ENCODE measurements at places on chromosomes 1 and 21.

- no peak for DNase-seq
These were observed 11.0 kb downstream of the PMVK start for GRCh38 chr1:154925335-154926170.

GRCh38 chr1:18394563-18395156, 86.1 kb upstream of the KLHDC7A start:
- DNase-seq = no peak

- peak; percentile 22 for DNase-seq
These were observed 48.0 kb upstream of the ZC3H11B start for GRCh38 chr1:219660666-219661463.

GRCh38 chr1:248751142-248751541, 4.4 kb downstream of the LYPD8 start:
- DNase-seq = no peak

DNA sequence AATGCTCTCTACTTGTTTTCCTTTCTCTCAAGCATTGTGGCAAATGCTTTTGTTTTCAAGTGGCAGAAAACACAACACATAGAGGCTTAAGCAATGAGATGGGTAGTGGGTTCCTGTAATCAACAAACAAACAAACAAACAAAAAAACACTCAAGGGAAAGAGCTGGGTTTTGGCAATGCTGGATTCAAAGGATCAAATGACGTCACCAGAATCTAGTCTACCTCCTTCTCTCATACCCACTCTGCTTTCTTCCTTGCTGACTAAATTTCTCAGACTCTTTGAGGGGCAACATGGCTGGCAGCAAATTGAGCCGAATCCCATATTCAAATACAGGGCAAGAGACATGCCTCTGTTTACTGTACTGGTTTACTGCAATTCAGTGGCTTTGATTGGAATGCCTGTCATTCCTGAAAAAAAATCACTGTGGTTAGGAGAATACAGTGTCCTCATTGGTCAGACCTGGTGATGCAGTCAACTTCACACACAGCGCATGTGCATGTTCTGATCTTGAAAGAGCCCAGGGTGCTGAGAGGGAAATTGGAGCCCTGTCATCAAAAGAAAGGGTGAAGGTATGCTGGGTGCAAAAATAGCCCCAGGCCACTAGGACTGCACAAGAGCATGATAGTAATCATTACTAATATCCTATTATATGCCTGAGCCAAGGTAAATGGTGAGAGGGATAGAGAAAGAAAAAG, 356.2 kb downstream of the KCTD3 start:
- DNase-seq = no peak

DNA sequence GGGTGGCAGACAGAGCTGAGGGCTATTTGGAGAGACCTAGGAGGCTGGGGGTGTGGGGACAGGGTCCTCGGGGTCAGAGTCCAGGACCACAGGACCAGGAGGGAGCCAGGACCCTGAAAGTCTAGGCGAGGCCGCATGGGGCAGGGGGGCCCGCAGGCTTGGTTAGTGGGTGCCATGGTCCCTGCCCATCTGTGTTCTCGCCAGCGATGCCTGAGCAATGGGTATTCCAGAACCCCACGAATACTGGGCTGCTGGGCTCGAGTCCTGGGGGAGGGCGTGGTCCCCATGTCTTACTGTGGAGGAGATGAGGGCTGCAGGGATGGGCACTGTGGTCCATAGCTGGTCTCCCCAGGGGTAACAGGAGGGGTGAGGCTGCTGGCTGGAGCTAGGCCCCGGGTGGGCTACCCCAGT, 2.0 kb downstream of the KRTAP10-6 start:
- no peak for DNase-seq

- DNase-seq = no peak
These were observed 212.9 kb downstream of the DNM3 start for GRCh38 chr1:172054172-172054571.

- no peak for DNase-seq
These were observed 21.4 kb downstream of the MYBPH start for GRCh38 chr1:203153989-203154821.

DNA sequence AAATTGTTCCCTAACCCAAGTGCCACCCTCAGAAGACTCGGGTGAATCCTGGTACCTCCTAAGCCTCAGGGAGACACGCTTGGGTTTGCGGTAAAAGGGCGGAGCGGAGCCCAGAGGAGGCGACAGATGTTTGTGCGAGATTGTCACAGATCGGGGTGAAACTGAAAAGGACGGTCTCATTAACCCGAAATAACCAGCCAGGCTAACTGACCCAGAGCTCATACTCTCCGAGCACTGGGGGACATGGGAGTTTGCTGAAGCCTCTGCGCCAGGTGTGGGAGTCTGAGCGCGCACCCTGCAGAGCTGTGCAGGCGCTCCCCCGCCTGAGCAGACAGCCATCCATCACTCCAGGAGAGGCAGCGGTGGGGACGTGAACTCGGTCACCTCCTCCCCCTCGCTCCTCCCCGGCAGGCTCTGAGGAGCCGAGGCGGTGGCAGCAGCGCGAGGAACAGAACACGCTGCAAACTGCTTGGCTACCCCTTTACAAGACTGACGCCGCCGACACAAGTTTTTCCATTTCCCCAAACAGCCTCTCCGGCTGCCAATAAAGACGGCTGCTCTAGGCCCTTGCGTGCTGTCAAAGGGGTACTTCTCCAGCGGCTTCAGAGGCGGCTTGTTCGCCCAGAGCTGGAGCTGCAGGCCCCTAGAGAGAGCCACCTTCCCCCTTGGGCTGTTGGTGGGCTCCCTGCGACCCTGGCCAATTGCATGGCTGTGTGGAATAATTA, 43.5 kb downstream of the RRAGC start:
- DNase-seq = no peak

GRCh38 chr1:59058665-59059439, 238.0 kb upstream of the FGGY start:
- DNase-seq = no peak

GRCh38 chr1:86069757-86070145, 86.8 kb downstream of the COL24A1 start:
- no peak for DNase-seq

GRCh38 chr1:3084154-3084553, 15.2 kb downstream of the PRDM16 start:
- DNase-seq = no peak

GRCh38 chr1:17587693-17588047, 48.2 kb downstream of the ARHGEF10L start:
- DNase-seq = no peak

GRCh38 chr1:76501136-76501535, 366.1 kb upstream of the ST6GALNAC5 start:
- DNase-seq = no peak

- DNase-seq = no peak
These were observed 113.1 kb downstream of the SLC45A1 start for GRCh38 chr1:8431019-8431418.

- no peak for DNase-seq
These were observed 19.3 kb downstream of the DHCR24 start for GRCh38 chr1:54867717-54868057.

- no peak for DNase-seq
These were observed 981 bp upstream of the KIAA1614 start for GRCh38 chr1:180911640-180912191.

GRCh38 chr1:162670928-162671663, 38.8 kb downstream of the DDR2 start:
- DNase-seq = no peak

GRCh38 chr1:243621973-243622372, 228.1 kb downstream of the AKT3 start:
- DNase-seq = no peak

GRCh38 chr1:162471290-162471853, 26.2 kb upstream of the UHMK1 start:
- DNase-seq = no peak

DNA sequence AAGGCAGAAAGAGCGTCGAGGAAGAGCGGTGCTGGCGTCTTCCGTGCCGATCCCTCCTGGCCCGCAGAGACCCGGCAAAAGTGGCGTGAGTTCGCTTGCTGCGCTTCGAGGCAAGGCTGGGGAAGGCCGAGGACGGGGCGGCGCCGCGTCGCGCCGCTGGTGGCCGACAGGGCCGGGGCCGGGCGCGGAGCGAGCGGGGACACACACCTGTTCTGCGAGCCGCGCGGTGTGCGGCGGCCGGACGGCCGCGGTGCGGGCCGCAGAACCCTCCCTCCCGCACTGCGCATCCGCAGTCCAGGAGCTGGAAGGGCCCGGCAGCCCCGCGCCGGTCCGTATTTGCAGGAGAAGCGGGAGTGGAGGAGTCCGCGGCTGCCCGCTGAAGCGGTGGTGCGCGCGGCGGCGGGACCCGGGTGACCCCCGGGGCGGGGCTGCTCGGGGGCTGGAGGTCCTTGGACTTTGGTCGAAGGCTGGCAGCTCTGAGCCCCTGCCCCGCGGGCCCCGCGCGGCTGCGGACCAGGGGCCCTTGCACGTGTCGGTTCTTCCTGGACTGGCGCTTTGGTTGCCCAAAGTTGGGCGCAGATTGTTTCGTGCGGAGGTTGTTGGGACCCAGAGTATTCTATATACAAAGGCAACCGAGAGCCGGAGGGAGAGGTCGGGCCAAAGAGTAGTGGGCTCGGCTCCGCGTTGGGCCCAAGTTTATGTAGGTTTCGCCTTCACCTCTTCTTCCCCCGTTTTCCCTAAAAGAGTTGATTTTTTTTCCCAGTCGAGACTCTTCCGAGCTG, 2.6 kb downstream of the RNF220 start:
- DNase-seq = no peak

GRCh38 chr21:22224261-22224660, 1226.1 kb downstream of the NCAM2 start:
- no peak for DNase-seq

- no peak for DNase-seq
These were observed 620.1 kb upstream of the ADAMTS5 start for GRCh38 chr21:27586986-27587385.

- no peak for DNase-seq
These were observed 444.1 kb downstream of the PLPP3 start for GRCh38 chr1:56135069-56135863.

GRCh38 chr21:18467715-18468114, 64.1 kb upstream of the TMPRSS15 start:
- no peak for DNase-seq

DNA sequence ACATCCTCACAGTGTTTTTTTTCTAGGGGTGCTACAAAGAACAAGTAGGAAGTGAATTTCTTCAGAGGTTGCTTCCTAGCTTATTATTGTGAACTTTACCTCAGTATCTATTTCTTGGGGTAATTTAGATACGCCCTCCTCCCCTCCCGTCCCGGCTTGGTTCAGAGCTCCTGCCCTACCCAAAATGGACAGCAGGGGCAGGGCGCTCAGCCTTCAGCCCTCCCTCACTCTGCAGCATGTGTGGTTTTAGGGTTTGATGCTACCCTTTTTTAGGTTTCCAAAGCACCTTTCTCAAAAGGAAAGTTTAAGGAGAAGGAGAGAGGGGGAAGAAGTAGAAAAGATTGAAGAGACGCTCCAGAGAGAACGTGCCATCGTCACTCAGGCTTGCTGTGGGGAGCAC, 16.9 kb upstream of the POGK start:
- DNase-seq = no peak

DNA sequence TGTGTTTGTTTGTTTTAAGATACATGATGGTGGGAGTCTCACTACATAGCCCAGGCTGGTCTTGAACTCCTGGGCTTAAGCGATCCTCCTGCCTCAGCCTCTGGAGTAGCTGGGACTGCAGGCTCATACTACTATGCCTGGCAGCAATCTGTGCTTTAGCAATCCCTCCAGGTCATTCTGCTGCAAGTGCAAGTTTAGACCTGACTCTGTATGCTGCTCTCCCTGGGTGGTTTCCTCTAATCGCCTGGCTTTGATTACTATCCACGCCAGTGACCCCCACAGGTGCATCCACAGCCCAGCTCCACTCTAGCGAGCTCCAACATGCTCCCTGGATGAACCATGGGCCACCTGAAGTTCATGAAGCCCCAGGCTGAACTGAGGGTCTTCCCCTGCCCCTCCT, 15.5 kb upstream of the PABPC4 start:
- no peak for DNase-seq

GRCh38 chr1:229013981-229014380, 256.9 kb upstream of the RAB4A start:
- DNase-seq = no peak

DNA sequence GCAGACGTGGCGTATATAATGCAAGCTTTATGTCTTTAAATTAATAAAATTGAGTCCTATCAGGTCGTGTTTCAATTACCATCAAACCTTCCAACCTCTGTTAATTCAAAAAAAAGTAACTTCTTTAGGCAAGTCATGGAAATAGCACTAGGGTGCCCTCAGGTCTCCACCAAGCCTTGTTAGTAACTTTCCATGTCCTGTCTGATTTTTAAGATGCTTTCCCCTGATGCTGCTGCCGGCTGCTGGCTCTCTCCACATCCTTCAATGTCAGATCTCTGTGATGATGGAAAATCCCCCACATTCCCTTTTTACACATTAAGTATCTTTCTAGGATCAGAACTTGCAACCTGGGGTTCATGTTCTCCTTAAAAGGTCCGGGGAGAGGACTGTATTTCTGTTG, 3.0 kb downstream of the ERG start:
- no peak for DNase-seq

- peak; percentile 51 for DNase-seq
These were observed 40.4 kb downstream of the KIAA0040 start for GRCh38 chr1:175152006-175152652.

DNA sequence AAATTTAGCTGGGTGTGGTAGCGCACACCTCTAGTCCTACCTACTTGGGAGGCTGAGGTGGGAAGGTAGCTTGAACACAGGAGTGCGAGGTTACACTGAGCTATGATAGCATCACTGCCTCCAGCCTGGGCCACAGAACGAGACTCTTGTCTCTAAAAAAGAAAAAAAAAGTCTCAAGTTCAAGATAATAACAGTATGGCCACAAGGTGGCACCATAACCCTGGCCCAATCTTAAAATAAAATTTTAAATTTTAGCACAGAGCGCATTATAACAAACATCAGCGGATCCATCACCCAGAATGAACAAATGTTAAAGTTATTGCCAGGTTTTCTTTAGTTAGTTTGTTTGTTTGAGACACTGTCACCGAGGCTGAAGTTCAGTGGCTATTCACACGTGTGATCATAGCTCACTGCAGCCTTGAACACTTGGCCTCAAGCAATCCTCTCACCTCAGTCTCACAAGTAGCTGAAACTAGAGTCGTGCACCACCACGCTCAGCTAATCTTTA, 2.9 kb upstream of the HTR6 start:
- peak; percentile 40 for DNase-seq

DNA sequence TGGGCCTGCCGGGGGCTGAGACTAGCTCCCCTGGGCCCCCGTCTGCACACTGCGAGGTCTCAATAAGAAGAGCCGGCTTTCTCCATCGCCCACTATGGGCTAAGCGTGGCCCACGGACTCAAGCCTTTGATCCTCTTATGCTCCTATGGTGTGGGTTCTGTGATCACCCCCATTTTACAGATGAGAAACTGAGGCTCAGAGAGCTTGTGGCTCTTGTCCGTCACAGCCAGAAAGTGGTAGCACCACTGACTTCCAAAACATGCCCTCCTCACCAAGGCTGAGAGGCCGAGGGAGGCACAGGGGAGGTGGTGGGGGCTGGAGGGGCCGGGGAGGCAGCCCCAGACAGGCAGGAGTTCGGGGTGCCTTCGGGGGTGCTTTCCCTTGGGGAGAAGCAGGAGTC, 39.0 kb upstream of the CASZ1 start:
- no peak for DNase-seq

- DNase-seq = no peak
These were observed 37.8 kb upstream of the VAMP3 start for GRCh38 chr1:7733276-7733675.
